Natural killer cell (primary cell): ENCODE measurements at places on chromosomes 13 and 19.
A peak's percentile ranks its signal among the peaks of the same experiment; 100 is the strongest.

DNA sequence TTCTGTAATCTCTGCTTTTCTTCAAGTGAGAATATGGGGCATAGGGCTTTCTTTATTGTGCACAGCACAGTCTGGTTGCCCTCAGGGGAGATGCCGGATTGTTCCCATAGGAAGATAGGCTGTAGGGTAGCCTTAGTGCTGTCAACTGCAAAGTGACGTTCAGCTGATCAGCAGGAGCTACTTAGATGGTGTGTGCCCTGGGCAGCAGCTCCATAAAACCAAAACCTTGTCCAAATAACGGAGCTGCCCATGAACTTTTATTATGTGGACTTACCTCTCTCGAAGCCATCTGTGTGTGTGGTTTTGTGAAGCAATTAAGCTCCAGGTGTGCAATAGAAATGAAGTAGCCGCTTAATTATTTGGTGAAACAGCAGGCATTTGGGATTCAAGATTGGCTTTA lies 120.0 kb upstream of the RNF113B start:
- DNase-seq: no peak
- no peaks in the 10 kb centered on the region for H3K4me1 ChIP-seq
- H3K36me3 ChIP-seq: no peaks in the 10 kb centered on the region
- H3K27me3 ChIP-seq: no peaks in the 10 kb centered on the region
- no peak overlapping the region for H3K4me3 ChIP-seq
- no peak overlapping the region for H3K27ac ChIP-seq

GRCh38 chr13:110890279-110891165 lies 24.3 kb downstream of the ANKRD10 start:
- no peak overlapping the region for H3K27ac ChIP-seq
- H3K4me1 ChIP-seq: no peaks in the 10 kb centered on the region
- no peak overlapping the region for H3K4me3 ChIP-seq
- H3K27me3 ChIP-seq: no peaks in the 10 kb centered on the region

- no peaks in the 10 kb centered on the region for H3K27me3 ChIP-seq
- no peak overlapping the region for H3K4me3 ChIP-seq
- peaks cover 25% of the 10 kb centered on the region for H3K36me3 ChIP-seq
- DNase-seq: no peak
- H3K4me1 ChIP-seq: peaks cover 16% of the 10 kb centered on the region
These were observed 2.8 kb downstream of the IQCN start for GRCh38 chr19:18271433-18271841.

DNA sequence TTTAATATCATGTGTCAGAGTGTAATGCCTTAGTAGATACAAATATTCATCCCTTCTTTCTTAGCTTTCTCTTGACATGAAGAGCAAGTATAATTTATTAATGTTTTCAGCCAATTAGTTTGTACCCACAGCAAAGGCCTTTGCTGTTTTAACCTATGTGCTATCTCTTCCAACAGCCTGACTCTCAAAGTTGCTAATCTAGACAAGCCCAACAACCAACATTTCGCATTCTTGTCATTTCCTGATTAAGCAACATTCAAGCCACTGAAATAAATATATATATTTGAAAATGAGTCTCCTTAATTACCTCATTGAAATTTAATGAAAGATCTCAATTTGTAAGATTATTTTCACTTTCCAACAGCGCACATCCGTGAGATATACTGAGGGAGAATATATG lies 18.5 kb downstream of the EPSTI1 start:
- peaks cover 5% of the 10 kb centered on the region for H3K36me3 ChIP-seq
- no peaks in the 10 kb centered on the region for H3K27me3 ChIP-seq
- no peak overlapping the region for H3K27ac ChIP-seq
- H3K4me1 ChIP-seq: peaks cover 12% of the 10 kb centered on the region

- H3K4me3 ChIP-seq: no peak overlapping the region
- no peaks in the 10 kb centered on the region for H3K4me1 ChIP-seq
- no peaks in the 10 kb centered on the region for H3K27me3 ChIP-seq
- H3K27ac ChIP-seq: no peak overlapping the region
- H3K36me3 ChIP-seq: peaks cover 10% of the 10 kb centered on the region
These were observed 55.4 kb downstream of the INTS6 start for GRCh38 chr13:51397262-51397941.

DNA sequence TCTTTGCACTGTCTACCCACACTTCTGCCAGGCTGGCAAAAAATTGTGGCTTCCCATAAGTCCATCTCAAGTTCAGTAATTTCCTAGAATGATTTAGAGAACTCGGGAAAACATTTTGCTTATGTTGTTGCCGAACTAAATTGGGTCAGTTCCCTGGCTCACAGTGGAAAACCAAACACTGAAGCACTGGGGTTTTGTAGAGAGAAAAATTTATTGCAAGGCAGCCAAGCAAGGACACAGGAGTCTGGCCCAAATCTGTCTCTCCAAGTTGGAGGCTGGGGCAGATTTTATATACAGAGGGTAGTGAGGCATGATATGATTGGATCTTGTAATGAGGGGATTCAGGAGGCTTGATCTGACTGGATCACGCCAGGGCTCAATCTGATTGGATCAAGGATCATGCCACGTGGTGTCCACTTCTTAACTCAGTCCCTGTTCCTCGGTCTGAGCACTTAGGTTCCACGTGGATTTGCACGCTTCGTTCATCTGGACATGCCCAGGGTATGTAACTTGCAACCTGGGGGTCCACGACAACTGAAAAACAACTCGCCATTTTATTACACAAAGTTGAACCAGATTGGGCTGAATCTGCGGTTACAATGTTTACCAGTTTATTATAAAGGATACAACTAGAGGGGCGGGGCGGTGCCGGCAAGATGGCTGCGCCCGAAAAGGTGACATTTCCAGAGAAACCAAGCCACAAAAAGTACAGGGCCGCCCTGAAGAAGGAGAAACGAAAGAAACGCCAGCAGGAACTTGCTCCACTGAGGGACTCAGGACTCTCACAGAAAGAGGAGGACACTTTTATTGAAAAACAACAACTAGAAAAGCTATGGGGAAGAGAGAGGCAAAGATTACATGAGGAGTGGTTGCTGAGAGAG lies 7.3 kb downstream of the CD209 start:
- H3K27ac ChIP-seq: no peak overlapping the region
- H3K4me1 ChIP-seq: no peaks in the 10 kb centered on the region
- no peak overlapping the region for H3K4me3 ChIP-seq
- H3K27me3 ChIP-seq: no peaks in the 10 kb centered on the region

GRCh38 chr19:10231612-10232228 lies 589 bp upstream of the S1PR2 start:
- H3K27me3 ChIP-seq: no peaks in the 10 kb centered on the region
- no peaks in the 10 kb centered on the region for H3K36me3 ChIP-seq
- DNase-seq: no peak
- H3K4me3 ChIP-seq: peak overlapping the region; percentile 88
- H3K4me1 ChIP-seq: peaks cover 52% of the 10 kb centered on the region

DNA sequence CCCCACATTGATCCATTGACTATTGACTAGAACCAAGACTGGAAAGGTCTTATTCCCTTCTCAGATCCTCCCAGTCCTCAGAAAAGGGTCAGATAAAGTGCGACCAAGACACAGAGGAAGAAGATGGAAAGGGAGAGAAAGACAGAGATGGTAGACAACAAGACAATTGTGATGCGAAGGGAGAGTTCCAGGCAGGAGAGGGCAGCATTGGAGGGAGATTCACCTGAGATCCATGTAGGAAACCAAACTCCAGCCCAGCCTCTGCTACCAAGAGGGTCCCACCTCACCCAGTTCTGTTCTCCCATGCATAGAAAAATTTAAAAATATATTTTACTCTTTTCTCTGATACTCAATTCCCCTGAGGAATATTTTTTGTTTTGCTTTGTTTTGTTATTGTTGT lies 67.3 kb upstream of the TSHZ3 start:
- peaks cover 5% of the 10 kb centered on the region for H3K27me3 ChIP-seq
- no peak for DNase-seq
- no peaks in the 10 kb centered on the region for H3K36me3 ChIP-seq
